CD4-positive, alpha-beta T cell treated with Interleukin-10 for 1 hour (primary cell): ENCODE measurements at places on chromosomes 3 and 15.
A peak's percentile ranks its signal among the peaks of the same experiment; 100 is the strongest.

- DNase-seq, result no peak
Observed at GRCh38 chr3:71847794-71848193, 62.8 kb upstream of the PROK2 start.

DNA sequence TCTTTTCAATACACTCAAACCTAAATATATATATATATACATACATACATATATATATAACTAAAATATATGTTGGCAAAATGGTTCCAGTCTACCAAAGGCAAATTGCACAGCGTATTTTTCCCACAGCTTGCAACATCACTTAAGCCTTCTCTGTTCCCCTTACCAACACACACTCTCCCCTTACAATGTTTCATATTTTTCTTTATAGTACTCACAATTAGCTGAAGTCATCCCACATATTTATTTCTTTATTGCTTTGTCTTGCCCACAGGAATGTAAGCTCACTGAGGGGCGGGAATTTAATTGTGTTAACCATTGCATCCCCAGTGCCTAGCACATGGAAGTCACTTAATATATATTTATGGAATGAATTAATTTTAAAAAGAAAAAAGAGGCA lies 288.3 kb downstream of the ULK4 start:
- DNase-seq, result no peak

- no peak for DNase-seq
Observed at GRCh38 chr15:49610157-49610918, 10.3 kb downstream of the FAM227B start.

DNA sequence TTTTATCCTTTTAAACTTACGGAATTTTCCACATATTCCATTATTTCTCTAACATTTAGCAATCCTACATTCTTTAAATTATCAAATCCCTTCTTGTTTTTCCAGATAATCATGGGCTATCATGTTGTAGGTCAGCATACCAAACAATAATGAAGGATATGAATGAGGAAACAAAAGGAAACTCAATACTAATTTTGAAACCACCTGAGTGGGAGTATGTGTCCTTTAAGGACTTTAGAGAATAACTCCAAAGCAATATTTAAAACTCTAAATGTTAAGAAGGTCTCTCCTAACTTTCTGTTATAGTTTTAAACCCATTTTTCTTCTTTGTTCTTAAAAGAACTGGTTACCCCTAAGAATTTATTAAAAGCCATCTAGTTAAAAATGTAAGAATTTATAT lies 43.0 kb downstream of the TP53BP1 start:
- no peak for DNase-seq

- no peak for DNase-seq
Observed at GRCh38 chr3:103968131-103968530, 1398.6 kb upstream of the ALCAM start.

GRCh38 chr3:52435246-52436101 lies 9.4 kb downstream of the SEMA3G start:
- DNase-seq, result no peak

- no peak for DNase-seq
Observed at GRCh38 chr3:104437131-104437750, 929.5 kb upstream of the ALCAM start.

DNA sequence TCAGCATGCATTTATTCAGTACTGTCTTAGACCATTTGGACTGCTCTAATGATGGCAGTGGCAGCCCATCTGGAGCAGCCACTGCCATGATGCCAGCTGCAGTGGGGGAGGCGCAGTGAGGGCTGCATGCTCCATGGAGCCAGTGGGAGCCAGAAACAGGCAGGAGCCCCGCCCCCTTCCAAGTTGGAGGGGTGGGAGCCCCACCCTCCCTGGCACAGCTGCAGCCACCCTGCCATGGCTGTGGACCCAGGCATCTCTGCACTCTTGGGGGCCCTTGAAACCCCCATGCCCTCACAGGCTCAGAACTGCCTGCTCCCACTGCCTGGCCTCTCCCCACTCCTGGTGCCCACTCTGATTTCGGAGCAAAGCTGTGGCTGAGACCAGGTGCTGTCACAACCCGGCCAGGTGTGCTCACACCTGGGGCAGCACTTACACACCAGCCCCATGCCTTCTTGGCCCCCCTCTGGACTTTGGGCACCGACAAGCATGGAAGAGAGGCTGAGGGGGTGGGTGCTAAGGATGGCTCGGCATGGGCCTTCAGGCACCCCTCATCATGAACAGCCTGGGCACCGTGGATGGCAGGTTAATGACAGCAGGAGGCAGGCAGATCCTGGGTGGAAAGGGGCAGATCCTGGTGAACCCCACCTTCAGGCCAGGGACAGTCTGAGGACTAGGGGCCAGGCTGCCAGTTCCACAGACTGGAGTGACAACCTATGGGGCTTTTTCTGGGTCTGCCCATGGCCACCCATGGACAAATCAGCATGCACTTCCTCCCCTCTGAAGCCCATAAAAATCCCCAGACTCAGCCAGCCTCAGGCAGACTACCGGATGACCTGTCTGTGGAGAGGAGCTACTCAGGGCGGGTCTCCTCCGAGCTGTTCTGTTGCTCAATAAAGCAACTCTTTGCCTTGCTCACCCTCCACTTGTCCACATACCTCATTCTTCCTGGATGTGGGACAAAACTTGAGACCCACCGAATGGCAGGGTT lies 18.3 kb downstream of the TBC1D21 start:
- DNase-seq, result no peak

DNA sequence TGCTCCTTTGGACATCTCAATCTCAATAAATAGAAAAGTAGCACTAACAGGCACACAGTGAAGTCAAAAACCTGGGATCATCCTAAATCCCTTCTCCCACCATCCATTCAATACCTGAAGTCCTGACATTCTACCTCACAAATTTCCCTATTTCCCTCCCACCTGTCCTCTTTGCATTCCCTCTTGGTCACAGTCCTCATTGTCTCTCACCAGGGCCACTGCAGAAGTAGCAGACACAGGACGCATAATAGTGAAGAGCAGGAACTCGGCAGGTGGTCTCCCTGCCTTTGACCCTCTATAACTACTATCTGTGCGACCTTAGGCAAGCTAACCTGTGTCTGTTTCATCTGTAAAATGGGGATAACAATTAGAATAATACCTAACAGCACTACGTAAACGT lies 2.3 kb downstream of the THOC7 start:
- no peak for DNase-seq

DNA sequence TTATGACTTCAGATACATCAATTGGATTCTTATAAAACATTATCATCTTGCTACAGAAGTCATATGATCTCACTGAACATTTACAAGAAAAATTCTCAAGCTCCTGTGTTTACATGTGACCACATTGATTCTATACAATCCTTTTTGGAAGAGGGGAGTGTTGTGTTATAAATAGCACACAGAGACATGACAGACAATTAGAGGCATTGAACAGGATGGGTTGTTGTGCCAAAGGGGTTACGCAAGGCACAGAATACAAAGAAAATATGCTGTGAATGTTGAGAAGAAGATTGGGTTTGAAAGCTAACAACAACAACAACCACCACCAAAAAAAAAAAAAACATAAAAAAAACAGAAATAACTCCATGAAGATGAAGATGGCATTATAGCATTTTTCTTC lies 32.5 kb upstream of the TBL1XR1 start:
- DNase-seq, result no peak

DNA sequence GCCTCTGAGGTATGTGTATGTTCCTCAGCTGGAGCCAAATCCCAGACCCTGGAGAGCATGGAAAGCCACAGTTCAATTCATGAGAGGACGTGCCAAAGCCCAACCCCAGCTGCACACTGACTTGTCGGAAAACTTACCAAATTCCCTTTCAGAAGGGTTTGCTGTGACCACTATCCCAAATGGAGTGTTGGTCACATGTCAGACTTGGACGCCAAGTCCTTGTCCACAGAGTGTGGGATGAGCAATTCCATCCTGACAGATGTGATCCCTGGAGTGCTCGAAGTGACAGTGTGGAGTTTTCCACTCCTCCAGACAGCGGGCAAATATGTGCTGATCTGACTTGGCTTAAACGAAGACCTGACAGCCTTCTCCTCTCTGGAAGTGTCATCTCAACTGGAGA lies 71.2 kb downstream of the RORA start:
- no peak for DNase-seq

- DNase-seq, result no peak
Observed at GRCh38 chr3:140521751-140522445, 156.0 kb upstream of the TRIM42 start.

- no peak for DNase-seq
Observed at GRCh38 chr3:61015859-61016258, 235.4 kb downstream of the FHIT start.

GRCh38 chr15:73387507-73388255 lies 18.9 kb upstream of the HCN4 start:
- no peak for DNase-seq

DNA sequence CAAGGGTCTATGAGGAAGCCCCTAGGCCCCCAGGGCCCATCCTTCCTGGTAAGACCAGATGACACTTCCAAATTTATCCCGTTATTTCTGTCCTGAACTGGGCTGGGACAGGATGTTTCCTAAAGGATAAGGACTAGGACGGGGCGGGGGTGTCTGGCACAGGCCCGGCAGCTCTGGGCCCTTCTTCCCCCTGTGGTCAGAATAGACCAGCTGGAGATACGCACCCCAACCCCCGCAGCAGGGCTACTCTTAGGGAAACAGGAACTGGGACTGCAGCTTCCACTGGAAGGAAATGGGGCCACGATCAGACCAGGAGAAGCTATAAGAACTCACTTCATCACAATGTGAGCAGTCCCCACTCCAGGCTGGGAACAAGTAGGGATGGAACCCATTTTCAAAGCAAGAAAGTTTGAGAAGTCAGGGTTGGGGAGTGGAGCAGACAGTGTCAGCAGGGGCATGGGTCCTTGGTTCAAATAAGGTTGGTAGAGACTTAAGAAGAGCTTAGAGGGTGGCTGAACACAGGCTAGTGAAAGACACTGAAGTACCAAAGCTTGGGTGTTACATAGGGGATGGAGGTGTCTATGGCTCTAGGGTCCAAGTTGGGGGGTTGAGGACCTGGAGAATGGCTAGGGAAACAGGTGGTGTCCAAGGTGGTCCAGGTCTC lies 1.1 kb downstream of the NCKIPSD start:
- DNase-seq, result no peak

GRCh38 chr15:60417112-60417511 lies 19.3 kb upstream of the ANXA2 start:
- DNase-seq, result no peak

- DNase-seq, result no peak
Observed at GRCh38 chr15:41930221-41930866, 36.5 kb upstream of the SPTBN5 start.

GRCh38 chr15:93030430-93031102 lies 58.4 kb downstream of the RGMA start:
- DNase-seq, result peak; percentile 72

GRCh38 chr15:57582090-57582489 lies 9.6 kb upstream of the MYZAP start:
- DNase-seq, result no peak

- DNase-seq, result no peak
Observed at GRCh38 chr15:53447053-53447574, 312.3 kb downstream of the WDR72 start.

DNA sequence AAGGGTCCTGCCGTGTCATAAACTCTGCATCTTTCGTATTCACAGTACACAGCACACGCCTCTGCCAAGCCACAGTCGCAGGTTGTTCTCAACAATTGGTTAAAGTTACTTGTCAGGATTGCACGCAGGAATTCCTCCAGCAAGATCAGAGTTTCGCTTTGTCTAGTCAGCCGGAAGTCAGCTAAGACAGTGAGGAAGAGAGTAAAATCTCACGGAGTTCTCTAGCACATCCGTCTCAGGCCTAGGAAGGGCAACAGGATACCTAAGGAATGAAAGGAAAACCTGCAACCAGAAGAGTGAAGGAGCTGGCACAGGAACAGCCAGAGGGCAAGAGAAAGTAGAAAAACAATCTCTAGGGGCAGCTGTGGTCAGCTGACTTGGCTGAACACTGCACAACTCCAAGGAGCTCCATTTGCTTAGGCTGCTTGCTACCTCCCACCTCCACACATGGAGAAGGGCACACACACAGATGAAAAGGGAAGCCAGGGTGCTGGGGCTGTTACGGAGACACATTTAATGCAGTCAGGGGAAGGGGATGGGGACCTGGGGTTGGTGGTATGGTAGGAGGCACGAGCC lies 23.7 kb downstream of the RORA start:
- no peak for DNase-seq

DNA sequence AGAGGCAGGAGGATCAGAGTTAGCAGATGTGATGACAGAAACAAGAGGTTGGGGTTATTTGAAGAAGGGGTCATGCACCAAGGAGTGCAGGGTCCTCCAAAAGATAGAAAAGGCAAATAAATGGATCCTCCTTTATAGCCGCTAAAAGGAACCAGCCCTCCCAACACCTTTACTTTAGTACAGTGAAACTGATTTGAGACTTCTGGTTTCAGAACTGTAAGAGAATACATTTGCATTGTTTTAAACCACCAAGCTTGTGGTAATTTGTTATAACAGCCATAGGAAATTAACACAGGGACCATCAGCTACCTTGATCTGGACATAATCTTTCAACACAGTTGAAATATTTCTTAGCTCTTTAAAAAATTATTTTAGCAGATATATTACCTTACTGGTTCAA lies 166.6 kb downstream of the TIGIT start:
- no peak for DNase-seq

DNA sequence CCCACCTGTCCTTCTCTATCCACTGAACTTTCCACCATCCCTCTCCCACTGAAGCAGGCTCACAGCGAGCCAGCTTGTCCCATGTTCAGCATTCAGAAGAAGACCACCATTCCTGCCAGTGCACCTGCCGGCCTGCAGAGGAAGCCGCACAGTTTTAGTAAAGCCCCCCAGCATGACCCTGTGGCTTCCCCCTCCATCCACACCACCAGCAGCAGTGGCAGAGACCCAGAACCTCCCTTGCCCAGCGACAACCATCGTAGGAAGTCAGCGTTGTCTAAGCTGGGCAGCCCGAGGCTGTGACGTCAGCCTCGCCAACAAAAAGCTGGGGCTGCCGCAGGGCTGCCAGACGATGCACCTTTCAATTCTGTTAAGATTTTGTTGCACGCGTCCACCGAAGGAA lies 66.6 kb upstream of the TAMM41 start:
- no peak for DNase-seq

- no peak for DNase-seq
Observed at GRCh38 chr15:68644083-68644904, 65.5 kb downstream of the CORO2B start.

DNA sequence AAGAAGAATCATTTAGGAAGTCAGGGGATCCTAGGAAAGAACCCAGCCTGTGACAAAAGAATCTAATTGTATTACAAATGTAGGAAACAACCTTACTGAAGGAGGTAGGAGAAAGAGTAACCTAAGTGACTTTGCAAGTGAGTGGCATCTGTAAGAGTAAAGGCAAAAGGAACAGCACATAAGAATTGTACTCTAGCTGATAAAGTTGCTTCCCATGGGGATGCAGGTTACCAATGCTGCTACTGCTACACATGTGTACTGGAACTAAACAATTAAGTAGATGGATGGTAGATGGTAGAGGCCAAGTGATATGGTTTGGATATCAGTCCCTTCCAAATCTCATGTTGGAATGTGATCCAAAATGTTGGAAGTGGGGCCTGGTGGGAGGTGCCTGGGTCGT lies 60.8 kb downstream of the OSBPL10 start:
- DNase-seq, result no peak

GRCh38 chr3:14544282-14545250 lies 4.4 kb upstream of the GRIP2 start:
- DNase-seq, result no peak

DNA sequence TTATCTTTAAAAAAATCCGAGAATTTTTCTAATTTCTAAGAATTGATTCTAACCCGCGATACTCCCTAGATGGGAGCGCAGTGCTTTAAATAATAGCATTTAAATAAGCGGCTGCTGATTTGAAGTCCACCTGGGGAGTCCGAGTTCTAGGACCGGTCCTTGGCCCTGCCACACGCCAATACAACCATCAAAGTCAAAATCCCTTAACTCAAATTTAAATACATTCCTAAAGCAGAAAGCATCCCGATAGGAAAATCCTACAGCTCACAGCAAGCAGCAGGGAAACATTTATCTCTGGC lies 508 bp upstream of the ECT2 start:
- DNase-seq, result no peak
